ENCODE measurements at places on chromosomes 5 and 9.
A peak's percentile ranks its signal among the peaks of the same experiment; 100 is the strongest.

- peak; percentile 68 for DNase-seq
Observed at GRCh38 chr9:134163371-134164196, 780 bp downstream of the RNU6ATAC start.

DNA sequence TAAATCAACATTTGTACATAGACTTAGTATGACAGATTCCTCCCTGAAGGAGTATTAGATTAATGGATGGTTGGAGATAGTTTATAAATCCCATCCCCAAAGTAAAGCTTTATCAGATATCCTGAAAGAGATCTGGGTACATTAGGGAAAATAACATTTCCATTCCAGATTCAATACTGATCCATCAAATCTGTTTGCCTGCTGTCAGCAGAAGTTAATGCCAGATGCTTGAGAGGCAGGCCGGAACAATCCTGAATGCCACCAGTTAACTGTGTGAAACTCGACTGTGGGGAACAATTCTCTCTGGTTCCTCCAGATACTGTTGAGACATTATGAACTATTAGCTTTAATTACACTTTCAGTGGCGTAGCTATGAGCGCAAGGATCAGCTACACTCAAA lies 1166.8 kb downstream of the MAT2B start:
- no peak for DNase-seq

DNA sequence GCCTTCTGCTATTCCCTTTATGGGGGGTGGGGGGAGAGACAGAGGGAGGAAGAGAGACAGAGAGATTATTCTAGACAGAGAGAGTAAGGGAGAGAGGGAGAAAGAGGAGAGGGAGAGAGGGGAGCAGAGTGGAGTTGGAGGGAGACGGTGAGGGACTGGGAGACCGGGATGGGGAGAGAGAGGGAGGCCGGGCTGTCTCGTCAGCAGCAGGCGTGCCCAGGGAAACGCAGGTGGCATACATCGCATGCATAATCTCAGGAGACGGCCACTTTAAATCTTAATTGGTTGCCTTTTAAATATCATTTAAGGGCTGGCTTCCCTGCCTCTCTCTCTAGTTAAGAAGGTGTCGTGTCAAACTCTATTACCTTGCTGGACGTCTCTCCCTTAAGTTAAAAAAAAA lies 8.4 kb downstream of the IRX4 start:
- no peak for DNase-seq

DNA sequence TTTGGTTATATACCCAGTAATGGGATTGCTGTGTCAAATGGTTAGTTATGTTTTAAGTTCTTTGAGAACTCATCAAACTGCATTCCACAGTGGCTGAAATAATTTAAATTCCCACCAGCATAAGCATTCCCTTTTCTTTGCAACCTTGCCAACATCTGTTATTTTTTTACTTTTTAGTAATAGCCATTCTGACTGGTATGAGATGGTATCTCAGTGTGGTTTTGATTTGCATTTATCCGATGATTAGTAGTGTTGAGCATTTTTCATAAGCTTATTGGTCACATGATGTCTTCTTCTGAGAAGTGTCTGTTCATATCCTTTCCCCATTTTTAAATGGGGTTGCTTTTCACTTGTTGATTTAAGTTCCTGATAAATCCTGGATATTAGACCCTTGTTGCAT lies 435.7 kb upstream of the RIOK2 start:
- DNase-seq, result no peak

DNA sequence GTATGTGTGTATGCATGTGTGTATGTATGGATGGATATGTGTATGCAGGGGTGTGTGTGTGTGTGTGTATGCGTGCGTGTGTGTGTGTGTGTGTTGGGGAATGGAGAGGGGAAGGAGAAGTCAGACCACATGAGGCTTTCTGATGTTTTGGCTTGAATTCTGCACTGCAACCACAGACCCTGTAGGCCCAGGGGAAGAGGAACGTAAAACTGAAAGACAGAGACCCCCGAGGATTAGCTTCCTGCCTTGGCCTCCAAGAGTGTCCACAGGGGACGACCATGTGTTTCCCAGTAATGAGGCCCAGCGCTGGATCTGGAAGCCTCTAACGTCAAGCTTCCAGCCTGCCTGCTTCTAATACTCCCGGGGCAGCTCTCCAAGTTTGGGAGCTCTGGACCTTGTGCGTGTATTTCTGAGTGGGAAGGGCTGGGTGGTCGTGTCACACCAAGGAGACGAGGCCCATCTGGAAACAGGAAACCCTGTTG lies 5.8 kb downstream of the DCANP1 start:
- DNase-seq, result peak; percentile 7

DNA sequence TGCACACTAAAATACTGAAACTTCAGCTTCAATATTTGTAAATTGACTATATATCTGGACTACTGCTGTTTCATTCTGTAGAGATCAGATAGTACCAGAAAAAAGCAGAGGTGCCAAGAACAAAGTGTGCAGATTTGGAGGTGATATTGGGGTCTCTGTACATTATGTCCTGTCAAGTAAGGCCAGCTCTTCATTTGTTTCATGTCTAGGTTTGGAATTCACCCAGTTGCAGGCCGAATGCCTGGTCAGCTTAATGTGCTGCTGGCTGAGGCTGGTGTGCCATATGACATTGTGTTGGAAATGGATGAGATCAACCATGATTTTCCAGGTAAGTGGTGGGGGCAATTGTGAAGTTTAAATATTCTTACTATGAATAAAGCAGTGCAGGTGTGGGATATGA lies 96.9 kb downstream of the NNT start:
- DNase-seq, result no peak

DNA sequence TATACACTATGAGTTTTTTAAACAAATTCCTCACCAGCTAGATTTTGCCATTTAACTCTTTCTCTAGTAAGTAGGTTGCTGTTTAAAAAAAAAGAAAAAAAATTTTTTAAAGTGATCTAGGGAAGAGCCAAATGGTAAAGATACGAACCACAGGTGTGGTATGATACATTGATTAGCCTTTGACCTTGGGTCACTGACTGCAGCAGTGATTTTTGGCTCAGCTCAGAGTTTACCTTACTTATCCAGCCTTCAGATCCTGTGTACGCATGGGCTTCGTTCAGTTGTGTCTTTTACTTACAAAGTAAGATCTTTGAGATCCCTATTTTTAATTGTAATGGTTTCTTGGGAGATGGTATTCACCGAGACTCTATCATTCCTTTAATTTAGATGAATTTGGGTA lies 12.4 kb upstream of the GNG10 start:
- no peak for DNase-seq

DNA sequence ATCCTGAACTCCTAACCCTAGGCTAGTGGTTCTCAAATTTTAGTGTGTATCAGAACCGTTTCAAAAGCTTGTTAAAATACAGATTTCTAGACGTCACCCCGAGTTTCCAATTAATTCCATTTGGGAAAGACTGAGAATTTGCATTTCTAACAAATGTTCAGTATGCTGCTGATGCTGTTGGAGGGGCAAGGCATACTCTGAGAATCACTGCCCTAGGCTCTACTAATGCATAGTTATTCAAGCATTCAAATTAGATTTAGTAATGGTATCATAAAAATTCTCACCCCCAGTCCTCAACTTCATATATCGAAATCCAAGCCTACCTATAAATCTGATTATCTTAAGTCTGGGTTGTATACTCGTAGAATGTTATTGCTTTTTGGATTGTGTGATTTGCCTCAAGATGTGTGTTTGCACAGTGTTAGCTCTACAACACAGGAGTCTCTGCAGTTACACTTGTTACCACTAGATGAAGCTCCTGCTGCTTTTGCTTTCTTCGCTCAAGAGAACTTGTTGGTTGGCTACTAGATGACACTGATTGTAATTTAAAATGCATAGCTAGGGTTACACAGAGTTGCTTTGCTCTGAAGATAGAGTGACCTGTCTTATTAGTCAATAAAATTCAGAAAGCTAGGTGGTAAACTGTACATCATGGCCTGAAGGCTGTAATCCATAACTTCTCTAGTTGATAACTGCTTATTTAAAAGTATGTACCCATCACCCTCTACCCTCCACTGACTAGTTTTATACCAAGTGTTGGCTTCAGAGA lies 7.5 kb upstream of the ERAP2 start:
- no peak for DNase-seq

DNA sequence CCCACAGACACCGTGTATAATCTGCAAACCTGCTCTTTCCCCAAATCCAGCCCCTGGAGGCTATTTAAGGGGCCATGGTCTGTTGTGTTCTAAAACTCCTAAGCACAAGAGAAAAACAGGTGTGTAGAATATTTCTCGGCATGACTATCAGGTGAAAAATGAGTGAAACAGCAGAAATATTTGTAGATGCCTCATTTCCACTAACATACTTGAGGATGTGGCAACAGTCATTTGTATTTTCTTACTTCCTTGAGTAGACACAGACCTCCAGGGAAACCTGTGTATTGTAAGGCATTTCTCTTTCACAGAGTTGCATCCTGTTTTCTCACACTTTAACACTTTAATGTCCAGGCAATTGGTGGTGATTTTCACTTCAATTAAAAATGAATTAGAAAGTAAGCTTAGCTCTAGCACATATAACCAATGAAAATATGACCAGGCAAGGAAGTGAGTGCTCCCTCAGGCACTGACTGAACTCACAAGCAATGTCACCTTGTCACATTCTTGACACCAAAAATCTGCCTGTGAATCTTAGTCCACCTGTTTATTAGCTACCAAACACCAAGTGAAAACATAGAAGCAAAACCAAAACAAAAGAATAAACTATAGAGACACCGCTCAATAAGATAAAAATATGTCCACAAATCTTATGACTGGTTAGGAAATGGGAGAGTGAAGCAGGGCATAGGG lies 64.4 kb downstream of the DIRAS2 start:
- no peak for DNase-seq

- no peak for DNase-seq
Observed at GRCh38 chr5:21672911-21673310, 1180.2 kb downstream of the CDH12 start.

- DNase-seq, result no peak
Observed at GRCh38 chr5:127647361-127647958, 1.4 kb upstream of the CTXN3 start.

GRCh38 chr5:144126707-144127106 lies 43.8 kb downstream of the YIPF5 start:
- no peak for DNase-seq

GRCh38 chr9:70355801-70356200 lies 58.7 kb downstream of the KLF9 start:
- DNase-seq, result no peak

DNA sequence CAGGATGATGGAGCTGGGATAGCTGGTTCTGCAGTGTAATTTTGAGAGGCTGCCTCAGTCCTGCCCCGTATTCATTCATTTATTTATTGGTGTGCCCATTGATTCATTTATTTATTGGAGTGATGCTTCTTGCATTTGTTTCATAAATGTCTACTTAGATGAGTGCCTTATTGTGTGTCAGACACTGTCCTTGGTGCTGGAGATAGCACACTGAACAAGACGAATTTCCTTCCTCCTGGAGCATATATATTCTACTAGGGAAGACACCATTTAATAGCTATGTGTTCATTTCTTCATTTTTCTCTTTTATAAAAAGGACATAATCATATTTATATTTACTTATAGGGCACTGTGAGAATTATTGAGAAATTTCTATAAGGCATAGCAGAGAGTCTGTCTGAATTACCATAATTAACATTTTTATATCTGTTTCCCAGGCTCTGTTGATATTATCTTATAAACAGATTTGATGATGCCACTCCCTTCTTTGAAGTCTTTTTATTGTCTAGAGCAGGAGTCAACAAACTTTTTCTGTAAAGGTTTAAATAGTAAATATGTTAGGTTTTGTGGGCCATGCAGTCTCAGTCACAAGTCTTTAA lies 433.9 kb upstream of the ZNF608 start:
- no peak for DNase-seq

GRCh38 chr5:76715486-76715735 lies 515 bp upstream of the F2R start:
- DNase-seq, result no peak

DNA sequence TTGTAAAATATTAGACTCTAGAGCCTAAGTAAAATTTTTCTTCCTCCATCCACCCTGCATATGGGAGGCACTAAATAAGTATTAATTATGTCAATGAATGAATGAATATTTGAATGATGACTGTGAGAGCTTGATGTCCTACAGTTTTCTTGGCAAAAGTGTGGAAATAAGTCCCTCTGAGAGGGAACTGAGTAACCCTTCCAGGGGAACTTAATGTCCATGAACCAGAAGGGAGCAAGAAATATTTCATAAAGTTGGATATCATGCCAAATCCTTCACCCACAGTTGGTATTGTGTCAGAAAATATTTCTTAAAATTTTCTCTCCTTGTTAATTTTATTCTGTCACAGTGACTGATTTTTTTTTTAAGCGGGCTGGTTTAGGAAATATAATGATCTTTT lies 36.6 kb downstream of the NNT start:
- no peak for DNase-seq

- peak; percentile 20 for DNase-seq
Observed at GRCh38 chr5:90873033-90873517, 314.5 kb downstream of the ADGRV1 start.

DNA sequence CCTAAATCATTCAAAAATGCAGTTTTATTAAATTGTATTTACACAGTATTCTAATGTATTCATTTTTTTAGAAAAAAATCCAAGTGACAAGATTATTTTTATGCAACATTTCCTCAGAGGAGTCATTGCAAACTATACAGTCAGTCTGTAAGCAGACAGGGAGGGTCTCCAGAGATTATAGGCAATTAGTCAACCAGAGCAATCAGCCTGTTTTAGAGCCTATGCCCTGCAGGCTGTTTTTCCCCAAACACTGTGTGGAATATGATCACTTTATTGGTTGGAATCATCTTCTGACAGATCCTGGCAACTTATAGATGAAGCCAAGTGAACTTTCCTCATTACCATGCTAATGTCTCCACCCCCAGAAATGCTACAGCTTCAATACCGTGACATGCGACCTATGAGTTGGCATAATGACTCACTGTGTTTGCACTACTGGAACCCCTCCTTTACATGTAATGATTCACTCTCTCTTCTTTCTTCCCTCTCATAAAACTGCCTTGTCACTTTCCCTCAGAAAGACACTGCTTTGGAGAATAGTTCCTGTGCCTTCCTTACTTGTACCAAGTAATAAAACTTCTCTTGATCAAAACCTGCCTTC lies 577.7 kb upstream of the FTMT start:
- no peak for DNase-seq

All from stimulated activated CD4-positive, alpha-beta T cell treated with anti-CD3 and anti-CD28 coated beads, Interleukin-2, amount 100 ng/mL, for 24 hours (primary cell).